Osteoblast (primary cell): ENCODE measurements at places on chromosomes 2 and 18.

DNA sequence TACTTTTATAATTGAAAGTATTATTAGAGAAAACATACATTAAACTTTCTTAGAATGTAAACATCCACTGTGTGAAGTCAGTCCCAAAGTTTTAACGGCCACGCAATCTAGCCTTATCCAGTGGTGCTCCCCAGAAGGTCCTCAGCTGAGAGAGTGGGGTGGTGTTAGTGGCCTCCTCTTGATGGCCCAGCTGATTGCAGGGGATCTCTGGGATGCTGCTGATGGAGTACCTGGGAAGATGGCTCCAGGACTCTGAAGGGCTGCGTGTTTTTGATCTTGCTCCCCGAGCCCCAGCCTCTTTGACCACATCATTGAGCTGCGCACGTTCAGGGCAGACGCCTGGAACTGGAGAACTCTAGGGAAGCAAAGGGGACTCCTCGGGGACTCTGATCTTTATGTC is 181.4 kb downstream of the FAM210A start:
- no peak for DNase-seq
- peaks cover 5% of the 10 kb centered on the region for H3K27me3 ChIP-seq
- H3K36me3 ChIP-seq = no peaks in the 10 kb centered on the region

DNA sequence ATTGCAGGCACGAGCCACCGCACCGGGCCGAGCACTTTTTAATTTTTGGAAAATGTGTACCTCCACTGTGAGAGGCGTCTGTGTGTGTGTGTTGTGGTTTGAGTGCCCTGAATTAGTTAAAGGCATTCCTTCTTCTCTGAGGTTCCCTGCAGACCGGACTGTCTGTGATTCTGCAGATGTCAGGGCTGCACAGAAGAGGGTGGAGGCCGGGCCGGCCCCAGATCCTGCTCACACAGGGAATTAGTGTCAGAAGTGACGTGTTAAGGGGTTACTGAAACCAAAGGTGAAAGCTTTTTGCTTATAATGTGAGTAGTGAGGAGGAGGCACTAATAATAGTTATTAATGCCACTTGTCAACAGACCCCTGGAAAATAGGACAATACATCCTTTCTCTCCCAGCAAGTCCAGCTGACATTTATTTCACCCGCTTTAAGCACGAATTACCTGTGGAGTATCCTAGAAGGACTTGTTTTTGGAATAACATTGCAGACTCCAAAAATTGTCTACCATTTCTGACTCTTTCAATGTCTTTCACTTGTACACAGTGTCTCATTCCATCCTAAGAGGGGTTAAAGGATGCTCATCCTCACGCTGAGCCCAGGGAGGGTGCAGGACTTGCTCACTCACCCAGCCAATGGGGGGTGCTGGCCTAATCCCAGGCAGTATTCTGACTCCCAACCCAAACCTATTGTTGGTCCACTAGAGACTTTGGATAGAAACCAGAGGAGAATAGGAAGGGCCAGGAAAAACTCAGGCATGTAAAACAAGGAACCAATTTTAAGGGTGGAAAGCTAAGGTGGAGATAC is 16.2 kb downstream of the ARHGAP25 start:
- no peak overlapping the region for H3K4me3 ChIP-seq
- H3K27me3 ChIP-seq = peaks cover 1% of the 10 kb centered on the region
- no peak for DNase-seq
- H3K36me3 ChIP-seq = no peaks in the 10 kb centered on the region
- H3K4me1 ChIP-seq = peaks cover 2% of the 10 kb centered on the region
- no peak overlapping the region for H3K27ac ChIP-seq

- peaks cover 32% of the 10 kb centered on the region for H3K4me1 ChIP-seq
- H3K27me3 ChIP-seq = no peaks in the 10 kb centered on the region
- no peak overlapping the region for H3K4me3 ChIP-seq
- peaks cover 18% of the 10 kb centered on the region for H3K36me3 ChIP-seq
Measured at GRCh38 chr2:85787282-85787980, 33.6 kb downstream of the ATOH8 start.

GRCh38 chr2:98615481-98615880 is 7.1 kb downstream of the UNC50 start:
- H3K4me3 ChIP-seq = no peak overlapping the region
- H3K27ac ChIP-seq = no peak overlapping the region
- H3K36me3 ChIP-seq = peaks cover 68% of the 10 kb centered on the region
- H3K4me1 ChIP-seq = peaks cover 4% of the 10 kb centered on the region

GRCh38 chr2:216519154-216519762 is 20.6 kb downstream of the RPL37A start:
- no peaks in the 10 kb centered on the region for H3K27me3 ChIP-seq
- H3K4me3 ChIP-seq = no peak overlapping the region

DNA sequence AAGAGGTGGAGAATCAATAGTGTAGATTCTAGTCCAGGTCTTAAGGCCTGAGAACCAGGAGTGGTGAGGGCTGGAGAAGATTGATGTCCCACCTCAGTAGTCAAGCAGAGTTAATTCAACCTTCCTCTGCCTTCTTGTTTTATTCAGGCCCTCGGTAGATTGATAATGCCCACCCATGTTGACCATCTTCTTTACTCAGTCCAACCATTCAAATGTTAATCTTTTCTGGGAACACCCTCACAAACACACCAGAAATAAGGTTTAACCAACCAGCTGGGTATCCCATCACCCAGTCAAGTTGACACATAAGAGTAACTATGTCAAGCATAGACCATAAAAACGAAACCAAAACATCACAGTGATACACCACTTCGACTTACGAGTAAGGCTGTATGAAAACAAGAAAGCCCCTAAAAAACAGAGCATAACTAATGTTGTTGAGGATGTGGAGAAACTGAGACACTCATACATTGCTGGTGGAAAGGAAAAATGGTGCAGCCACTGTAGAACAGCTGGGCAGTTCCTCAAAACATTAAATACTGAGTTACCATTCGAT is 57.5 kb downstream of the SLC35F5 start:
- H3K27ac ChIP-seq = no peak overlapping the region
- peak; percentile 63 for DNase-seq
- H3K4me3 ChIP-seq = no peak overlapping the region
- H3K27me3 ChIP-seq = no peaks in the 10 kb centered on the region
- no peaks in the 10 kb centered on the region for H3K4me1 ChIP-seq

GRCh38 chr2:107091163-107091864 is 205.3 kb upstream of the ST6GAL2 start:
- no peak for DNase-seq
- no peaks in the 10 kb centered on the region for H3K4me1 ChIP-seq
- H3K4me3 ChIP-seq = no peak overlapping the region
- no peaks in the 10 kb centered on the region for H3K27me3 ChIP-seq
- H3K36me3 ChIP-seq = no peaks in the 10 kb centered on the region

GRCh38 chr2:111235192-111236015 is 114.7 kb downstream of the BCL2L11 start:
- DNase-seq = no peak
- no peak overlapping the region for H3K4me3 ChIP-seq
- H3K27me3 ChIP-seq = no peaks in the 10 kb centered on the region
- no peaks in the 10 kb centered on the region for H3K36me3 ChIP-seq
- H3K4me1 ChIP-seq = no peaks in the 10 kb centered on the region

DNA sequence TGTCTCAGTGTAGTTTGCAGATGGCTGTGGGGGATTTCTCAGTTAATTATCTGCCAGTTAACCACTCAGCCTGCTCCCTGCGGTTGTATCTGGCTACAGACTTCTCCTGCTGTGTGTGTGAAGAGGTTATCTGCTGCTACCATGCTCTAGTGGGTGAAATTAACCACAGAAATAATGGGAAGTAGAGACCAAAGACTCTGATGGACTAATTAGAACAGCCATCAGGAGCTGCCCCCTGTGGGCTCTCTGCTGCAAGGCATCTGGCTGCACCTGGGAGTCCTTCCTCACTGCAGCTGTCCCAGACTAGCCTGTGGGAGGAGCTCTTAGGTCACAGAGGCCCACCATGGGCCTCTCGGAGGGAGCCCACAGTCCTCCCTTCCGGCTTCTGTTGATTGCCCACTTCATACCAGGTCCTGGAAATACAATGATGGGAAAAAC is 66.6 kb downstream of the CTIF start:
- H3K4me1 ChIP-seq = peaks cover 32% of the 10 kb centered on the region
- H3K27ac ChIP-seq = no peak overlapping the region
- no peaks in the 10 kb centered on the region for H3K27me3 ChIP-seq
- no peak for DNase-seq
- H3K4me3 ChIP-seq = no peak overlapping the region

DNA sequence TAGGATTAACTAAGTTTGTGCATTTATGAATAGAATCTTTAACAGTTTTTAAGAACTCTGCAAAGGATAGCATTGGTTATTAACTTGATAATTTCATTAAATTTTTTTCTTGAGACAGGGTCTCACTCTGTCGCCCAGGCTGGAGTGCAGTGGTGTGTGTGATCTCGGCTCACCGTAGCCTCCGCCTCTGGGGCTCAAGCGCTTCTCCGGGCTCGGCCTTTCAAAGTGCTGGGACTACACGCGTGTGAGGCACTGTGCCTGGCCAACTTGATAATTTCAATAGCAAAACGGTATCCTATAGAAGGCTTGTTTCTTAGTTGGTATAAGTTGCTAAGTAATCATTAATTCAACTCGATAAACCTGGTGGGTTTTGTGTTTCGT is 38.0 kb downstream of the ADNP2 start:
- peak overlapping the region; percentile 83 for H3K4me3 ChIP-seq
- no peaks in the 10 kb centered on the region for H3K27me3 ChIP-seq
- peaks cover 8% of the 10 kb centered on the region for H3K4me1 ChIP-seq
- DNase-seq = no peak

GRCh38 chr2:75602724-75603342 is 42.1 kb upstream of the EVA1A start:
- peaks cover 67% of the 10 kb centered on the region for H3K4me1 ChIP-seq
- H3K4me3 ChIP-seq = no peak overlapping the region
- H3K27me3 ChIP-seq = no peaks in the 10 kb centered on the region
- no peaks in the 10 kb centered on the region for H3K36me3 ChIP-seq
- H3K27ac ChIP-seq = peak overlapping the region; percentile 97

- no peak for DNase-seq
- H3K36me3 ChIP-seq = no peaks in the 10 kb centered on the region
- H3K27me3 ChIP-seq = no peaks in the 10 kb centered on the region
- H3K4me3 ChIP-seq = no peak overlapping the region
Measured at GRCh38 chr2:229301237-229301636, 30.1 kb upstream of the PID1 start.

DNA sequence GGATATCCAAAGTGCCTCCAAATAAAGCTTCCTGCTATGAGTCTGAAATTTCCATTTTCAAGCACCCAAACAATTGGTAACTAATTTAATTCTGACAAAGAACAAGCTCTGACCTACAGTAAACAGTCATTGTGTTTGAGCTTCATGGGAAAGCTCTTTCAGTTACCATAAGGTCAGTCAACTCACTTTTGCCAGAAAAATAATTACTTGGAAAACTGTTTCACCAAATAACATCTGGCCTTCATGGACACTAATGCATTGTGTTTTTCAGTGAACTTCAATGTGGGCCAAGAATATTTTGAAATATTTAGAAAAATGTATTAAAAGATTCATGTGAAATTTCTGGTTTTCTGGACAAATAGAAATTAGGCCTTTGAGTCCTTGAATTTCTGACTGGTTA is 369.9 kb downstream of the GALR1 start:
- H3K27me3 ChIP-seq = no peaks in the 10 kb centered on the region
- DNase-seq = no peak
- H3K27ac ChIP-seq = no peak overlapping the region
- no peaks in the 10 kb centered on the region for H3K4me1 ChIP-seq
- H3K4me3 ChIP-seq = no peak overlapping the region

DNA sequence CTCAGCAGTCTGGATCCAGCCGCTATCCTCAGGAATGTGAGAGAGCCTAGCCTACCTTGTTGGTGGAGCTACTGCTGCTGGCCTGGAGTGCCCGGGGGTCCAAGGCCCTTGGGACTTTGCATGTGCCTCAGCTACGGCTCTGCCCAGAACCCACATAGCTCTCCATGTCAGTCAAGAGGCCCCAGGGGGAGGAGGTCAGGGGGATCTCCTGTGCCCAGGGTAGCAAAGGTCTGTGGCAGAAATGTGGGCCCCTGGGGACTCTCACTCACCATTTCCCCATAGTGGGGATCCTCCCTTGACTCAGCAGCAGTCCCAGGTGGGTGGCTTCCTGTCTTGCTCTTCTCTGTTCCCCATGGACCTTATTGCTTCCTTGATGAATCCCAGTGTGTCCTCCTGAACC is 342.7 kb upstream of the CHAC2 start:
- H3K4me3 ChIP-seq = no peak overlapping the region
- DNase-seq = no peak
- H3K27ac ChIP-seq = no peak overlapping the region
- H3K36me3 ChIP-seq = no peaks in the 10 kb centered on the region
- H3K27me3 ChIP-seq = peaks cover 2% of the 10 kb centered on the region

DNA sequence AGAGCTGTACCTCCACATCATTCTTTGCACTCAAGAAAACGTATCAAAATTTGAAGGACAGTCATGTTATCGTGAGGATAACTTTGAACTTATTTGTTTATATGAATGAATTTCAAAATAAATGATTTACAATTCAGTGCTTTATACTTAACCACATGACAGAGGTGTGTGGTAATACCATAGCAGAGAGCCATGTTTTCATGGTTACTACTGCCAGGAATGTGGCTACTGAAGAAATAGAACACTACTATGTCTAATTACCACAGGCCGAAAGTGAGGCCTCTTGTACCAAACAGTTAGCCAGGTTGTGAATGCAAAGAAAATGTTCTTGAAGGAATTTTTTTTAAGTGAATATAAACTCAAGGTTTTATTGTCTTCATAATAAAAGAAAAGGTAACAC is 49.2 kb downstream of the AAK1 start:
- no peak overlapping the region for H3K4me3 ChIP-seq
- no peaks in the 10 kb centered on the region for H3K36me3 ChIP-seq
- H3K27me3 ChIP-seq = no peaks in the 10 kb centered on the region
- H3K27ac ChIP-seq = no peak overlapping the region

DNA sequence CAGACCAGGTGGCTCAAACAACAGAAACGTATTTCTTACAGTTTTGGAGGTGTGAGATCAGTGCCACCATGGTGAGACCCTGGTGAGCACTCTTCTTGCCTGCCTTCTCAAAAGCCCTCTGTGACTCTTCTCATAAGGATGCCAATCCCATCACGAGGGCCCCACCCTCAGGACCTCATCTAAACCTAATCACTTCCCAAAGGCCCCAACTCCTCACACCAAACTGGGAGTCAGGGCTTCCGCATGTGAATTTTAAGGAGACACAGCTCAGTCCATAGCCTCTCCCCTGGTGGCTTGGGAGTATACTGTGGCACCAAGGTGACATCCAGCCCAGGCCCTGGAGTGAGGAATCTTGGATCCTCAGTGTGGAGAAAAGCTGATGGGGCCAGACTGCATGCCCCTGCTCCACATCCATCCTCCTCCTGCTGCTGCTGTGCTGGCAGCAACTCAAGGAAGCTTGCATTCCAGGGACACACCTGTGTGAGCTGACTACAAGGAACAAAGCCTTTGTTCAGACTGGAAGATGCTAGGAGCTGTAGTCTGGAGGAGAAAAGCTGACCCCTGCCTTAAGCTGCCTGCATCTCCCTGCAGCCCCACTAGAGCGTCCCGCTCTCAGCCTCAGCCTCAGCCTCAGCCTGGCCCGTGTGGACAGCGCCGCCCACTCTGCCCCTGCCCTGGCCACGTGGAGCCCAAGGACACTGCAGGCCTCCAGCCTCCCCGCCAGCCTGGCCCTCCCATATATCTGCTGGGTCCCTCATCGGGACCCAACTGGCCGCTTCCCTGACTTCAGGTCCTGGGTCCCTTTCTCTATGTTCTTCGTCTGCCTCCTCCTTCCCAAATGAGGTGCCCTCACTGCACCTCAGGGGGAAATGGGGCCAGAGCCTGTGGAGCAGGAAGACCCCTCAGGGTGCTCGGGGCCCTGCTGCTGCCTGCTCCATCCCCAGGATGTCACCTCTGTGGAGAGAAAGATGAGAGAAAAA is 87.8 kb upstream of the RAB6C start:
- H3K4me3 ChIP-seq = no peak overlapping the region
- H3K27ac ChIP-seq = no peak overlapping the region
- DNase-seq = no peak
- no peaks in the 10 kb centered on the region for H3K36me3 ChIP-seq
- no peaks in the 10 kb centered on the region for H3K27me3 ChIP-seq
